ENCODE measurements at places on chromosomes 16 and 17.

DNA sequence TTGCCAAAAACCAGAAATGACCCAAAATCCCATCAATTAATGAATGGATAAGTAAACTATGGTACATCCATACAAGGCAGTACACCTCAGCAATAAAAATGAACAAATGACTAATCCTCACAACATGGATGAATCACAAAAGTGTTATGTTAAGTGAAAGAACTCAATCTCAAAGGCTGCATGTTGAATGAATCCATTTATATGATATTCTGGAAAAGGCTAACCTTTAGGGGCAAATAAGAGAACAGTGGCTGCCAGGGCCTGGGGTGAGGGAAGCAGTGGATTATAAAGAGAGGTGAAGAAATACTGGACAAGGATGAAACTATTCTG is 46.1 kb upstream of the MSI2 start:
- DNase-seq = no peak

GRCh38 chr16:72721981-72722380 is 325.9 kb downstream of the ZFHX3 start:
- DNase-seq = no peak

DNA sequence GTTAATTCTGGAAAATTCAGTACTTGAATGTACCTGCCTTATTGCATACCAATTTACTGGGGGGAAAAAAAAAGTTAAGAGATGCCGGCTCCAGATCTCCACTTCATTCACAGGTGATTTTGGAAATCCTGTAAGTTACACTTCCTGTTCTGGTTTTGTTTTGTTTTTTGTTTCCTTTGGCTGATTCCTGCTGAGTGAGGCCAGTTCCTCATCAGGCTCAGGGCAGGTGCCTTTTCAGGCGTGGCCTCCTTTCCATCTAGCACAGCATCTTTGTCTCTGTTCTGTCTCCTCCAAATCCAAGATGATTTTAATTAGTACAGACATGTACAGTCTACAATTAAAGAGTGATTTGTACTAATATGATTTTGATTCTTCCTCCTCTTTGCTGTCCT is 19.2 kb downstream of the CYB561 start:
- DNase-seq = no peak

DNA sequence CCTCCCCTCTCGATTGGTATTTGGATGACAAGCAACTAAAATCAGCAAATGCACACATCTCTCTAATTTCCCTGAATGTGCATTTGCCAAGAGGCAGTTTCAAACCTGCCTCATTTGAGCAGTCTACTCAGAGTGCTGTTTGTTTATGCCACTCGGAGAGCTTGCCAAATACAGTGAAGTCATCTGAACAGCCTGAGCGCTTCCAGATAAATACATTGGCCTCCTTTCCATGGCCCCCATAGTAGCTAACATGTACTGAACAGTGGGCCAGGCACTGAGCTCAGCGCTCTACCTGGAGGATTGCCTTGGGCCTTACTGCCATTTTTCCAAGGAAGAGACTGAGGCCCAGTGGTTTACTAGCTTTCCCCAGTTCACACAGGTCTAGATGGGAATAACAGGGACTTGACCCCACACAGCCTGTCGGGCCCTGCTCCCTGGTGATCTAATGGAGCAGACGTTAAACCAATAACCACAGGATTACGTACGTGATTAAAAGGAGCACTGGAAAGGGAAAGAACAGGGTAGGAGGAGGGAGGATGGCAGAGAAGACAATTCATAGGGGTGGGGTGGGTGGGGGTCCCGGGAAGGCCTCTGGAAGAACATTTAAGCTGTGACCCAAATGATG is 18.7 kb upstream of the ANKRD40CL start:
- no peak for DNase-seq

DNA sequence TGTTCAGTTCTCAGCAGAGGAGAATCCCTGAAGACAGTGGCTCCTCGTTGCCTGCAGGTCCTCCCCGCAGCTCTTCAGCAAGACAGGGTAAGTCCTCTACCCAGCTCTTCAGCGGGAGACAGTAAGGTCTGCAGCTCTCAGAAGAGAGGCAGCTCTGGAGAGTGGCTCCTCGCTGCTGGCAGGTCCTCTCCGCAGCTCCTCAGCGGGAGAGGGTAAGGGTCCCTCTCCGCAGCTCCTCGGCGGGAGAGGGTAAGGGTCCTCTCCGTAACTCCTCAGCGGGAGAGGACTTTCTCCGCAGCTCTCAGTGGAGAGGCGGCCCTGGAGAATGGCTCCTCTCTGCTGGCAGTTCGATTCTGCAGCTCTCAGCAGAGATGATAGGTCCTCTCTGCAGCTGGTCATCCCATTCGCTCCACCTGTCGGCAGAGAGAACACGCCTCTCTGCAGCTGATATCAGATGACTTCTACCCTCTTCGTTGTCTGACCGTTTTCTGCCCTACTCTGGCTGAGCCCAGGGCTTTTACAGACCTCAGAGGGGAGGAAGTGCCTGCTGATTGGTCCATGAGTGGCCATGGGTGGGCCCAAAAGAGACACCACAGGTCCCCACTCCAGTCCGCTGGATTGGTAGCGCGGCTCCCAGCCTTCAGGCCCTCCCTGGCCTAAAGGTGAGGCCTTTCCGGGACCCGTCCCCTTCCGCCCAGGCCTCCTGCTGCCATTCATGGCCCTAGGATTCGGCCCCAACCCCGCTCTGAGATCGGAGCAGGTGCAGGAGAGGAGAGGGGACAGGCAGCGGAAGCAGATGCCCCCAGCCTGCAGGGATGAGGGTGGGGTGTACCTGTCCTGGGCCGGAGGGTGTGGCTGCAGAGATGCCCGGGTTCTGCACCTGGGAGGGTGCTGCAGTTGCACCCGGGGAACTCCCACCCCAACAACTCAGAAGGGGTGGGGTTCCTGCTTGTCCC is 11.9 kb upstream of the SHCBP1 start:
- no peak for DNase-seq

- no peak for DNase-seq
These were observed 10.7 kb downstream of the DRC3 start for GRCh38 chr17:17983376-17983775.

DNA sequence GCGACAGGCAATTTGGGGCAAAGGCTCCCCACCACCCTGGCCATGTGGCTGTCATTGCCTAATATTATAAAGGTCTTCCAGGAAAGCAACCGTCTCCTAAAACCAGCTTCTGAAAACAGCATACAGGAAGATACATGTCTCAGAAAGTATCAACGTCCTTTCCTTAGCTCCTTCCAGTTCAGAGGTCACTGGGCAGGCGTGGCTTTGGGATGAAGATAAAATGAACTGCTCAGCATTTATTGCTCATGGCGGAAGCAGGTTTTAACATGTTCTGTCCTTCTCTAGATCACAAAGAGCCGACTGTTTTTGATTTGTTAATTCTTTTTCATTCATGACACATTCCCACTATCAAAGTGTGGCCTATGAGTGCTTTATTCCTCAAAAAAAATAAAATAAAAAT is 8.0 kb downstream of the CFAP20 start:
- no peak for DNase-seq

DNA sequence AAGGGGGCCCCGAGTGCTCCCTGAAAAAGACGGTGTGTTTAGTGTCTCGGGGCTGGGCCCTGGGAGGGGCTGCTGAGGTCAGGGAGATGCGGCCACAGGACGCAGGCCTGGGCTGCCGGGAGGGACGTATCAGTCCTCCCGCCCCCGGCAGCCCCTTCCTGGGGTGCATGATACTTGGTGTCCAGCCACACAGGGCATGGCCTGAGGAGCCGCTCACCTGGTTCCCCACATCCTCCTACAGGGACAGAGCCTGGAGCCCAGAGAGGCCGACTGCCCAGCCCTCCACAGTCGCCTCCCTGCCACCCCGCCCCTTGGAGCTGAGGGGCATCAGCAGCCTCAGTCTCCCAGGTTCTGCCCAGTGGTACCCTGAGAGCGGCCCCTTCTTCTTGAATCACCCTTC is 12.0 kb upstream of the DEF8 start:
- DNase-seq = no peak

DNA sequence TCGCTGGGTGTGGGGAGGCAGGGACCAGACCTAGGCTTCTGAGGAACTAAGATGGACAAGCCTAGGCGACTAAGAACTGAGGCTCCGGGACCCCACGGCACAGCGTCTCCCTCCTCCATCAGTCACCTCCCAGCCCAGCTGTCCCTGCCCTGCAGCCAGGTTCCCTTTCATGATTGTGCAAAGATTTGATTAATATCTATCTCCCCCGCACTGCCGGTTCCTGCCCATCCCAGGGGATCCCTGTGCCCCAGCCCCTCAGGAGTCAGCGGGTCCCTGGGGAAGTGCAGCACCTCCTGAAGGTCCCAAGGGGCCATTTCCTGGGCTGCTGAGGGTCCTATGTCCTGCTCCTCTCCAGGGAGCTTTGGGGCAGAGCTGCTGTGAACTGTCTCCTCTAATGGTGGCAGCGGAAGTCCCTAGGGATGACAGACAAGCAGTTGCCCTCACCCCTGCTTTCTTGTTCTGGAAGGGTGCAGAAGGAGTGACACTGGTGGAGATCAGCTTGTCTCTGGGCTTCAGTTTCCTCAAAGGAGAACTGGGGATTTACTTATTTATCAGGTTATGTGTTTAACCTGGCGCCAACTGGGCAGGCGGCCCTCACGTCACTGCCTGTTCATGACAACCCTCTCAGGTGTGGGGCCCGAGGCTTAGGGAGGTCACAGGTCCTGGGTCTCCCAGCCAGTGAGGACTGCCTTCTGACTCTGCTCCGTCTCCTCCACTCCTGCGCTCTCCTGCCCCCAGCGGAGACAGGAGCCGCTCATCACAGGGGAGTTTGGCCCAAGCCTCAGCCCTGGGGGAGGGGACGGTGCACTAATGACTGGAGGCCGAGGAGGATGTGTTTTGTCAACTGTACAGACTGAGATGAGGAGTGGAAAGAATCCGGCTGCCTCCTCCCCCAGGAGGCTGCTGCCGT is 1.9 kb upstream of the C16orf74 start:
- no peak for DNase-seq

DNA sequence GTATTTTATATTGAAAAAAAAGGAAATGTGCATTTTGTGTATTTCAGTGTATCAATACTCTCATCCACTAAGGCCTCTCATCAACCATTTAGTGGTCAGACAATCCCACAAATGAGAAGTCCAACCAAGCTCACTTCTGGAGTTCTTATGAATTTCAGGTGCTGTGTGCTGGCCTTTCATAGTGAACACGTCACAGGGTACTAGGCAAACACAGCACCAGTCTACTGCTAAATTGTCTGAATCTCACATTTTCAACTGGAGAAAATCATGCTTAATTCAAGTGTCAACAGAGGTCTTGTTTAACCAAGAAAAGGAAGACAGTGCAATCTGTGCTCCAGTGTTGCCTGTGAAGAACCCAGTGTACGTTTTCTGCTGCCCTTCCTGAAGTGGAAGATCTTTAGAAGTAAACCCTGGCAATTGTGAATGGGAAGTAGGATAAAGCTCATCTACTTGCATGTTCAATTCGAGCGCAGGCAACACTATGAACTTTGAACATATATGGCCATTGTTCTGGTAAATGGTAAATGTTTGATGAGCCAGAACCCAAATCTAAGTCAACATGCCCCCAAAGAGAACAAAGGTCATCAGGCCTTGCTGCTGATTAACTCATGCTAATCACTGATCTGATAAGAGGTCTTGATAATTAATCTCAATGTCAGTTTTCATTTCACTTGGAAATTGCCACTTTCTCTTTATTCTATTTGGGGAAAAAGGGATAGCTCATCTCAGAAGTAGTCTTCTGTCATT is 439.2 kb upstream of the SOX9 start:
- no peak for DNase-seq

DNA sequence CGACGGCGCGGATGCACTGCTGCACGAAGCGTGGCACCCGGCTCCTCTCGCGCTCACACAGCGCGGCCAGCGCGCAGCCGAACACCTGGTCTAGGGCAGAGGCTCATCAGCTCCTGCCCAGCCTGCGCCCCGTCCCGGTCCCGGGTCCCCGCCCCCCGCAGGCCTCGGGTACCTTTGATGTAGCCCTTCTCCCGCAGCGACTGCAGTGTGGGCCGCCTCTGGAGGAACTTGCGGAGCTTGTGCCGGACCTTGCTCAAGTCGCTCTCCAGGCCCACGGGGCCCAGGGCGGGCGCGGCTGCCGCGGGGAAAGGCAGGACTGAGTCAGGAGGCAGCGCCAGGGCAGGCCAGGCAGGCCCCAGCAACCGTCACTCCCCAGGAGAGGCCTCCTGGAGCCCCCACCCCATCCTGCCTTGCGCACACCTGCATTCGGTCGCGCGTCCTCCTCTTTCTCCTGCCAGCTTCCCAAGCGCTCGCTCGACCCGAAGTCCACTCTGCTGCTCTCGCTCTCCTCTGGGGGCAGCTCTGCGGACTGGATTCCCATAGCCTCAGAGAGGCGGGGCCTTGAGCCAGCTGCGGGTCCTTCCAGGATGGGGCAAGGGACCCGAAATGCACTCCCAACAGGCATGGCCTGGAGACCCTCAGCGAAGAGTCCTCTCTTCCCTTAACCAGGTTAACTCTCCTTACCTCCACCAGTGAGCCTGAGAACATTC is 36.0 kb downstream of the ARHGAP27 start:
- DNase-seq = no peak

- DNase-seq = no peak
These were observed 23.1 kb downstream of the DEF8 start for GRCh38 chr16:89971495-89972243.

GRCh38 chr17:81451823-81452222 is 56.6 kb downstream of the BAHCC1 start:
- DNase-seq = no peak

DNA sequence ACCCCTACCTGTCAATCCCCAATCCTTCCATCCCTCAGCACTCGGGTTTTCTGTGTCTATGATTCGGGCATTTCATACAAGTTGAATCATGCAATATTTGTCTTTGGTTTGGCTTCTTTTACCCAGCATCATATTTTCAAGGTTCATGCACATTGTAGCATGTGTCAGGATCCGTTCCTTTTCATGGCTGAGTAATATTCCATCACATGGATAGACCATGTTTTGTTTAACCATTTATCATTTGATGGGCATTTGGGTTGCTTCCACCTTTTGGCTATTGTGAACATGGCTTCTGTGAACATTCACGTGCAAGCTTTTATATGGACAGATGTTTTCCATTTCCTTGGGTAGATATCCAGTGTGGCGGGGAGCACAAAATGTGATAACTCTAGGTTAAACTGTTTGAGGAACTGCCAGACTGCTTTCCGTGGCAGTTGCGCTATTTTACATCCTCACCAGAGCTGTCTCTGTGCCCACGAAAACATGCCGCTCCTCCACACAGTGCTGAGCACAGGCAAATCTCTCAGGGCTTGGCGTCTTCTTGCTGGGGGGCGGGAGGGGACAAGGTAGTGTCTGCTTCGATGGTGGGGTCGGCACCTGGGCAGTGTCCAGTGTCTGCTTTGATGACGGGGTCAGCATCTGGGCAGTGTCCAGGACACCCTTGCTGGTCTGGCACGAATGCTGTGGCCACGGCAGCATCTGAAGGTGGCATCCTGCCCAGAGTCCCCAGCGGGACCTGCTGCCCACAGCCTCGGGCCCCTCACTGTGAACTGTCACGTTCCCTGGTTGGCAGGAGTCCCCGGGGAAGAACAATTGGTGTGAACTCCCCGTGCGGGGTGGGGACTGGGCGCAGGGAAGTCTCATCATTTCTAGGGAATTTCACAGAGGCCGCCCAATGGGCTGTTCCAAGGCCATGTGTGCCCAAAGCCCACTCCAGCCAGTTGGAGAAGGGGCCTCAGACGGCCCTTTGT is 32.4 kb upstream of the JPH3 start:
- DNase-seq = no peak

All from stimulated activated CD4-positive, alpha-beta T cell treated with anti-CD3 and anti-CD28 coated beads, TNF-alpha, amount 100 ng/mL, for 24 hours (primary cell).